ENCODE measurements at places on chromosomes 6 and 20.
A peak's percentile ranks its signal among the peaks of the same experiment; 100 is the strongest.

- DNase-seq = no peak
These were observed 153.0 kb upstream of the UST start for GRCh38 chr6:148593813-148594170.

DNA sequence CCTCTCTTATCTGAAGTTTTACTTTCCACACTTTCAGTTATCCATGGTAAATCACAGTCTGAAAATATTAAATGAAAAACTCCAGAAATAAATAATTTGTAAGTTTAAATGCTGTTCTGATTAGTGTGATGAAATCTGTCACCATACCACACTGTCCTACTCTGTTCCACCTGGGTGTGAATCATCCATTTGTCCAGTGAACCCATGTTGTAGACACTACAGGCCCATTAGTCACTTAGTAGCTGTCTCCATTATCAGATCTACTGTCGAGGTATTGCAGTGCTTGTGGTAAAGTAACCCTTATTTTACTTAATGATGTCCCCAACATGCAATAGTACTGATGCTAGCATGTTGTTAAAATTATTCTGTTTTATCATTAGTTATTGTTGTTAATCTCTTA is 29.2 kb upstream of the MMS22L start:
- DNase-seq = no peak

DNA sequence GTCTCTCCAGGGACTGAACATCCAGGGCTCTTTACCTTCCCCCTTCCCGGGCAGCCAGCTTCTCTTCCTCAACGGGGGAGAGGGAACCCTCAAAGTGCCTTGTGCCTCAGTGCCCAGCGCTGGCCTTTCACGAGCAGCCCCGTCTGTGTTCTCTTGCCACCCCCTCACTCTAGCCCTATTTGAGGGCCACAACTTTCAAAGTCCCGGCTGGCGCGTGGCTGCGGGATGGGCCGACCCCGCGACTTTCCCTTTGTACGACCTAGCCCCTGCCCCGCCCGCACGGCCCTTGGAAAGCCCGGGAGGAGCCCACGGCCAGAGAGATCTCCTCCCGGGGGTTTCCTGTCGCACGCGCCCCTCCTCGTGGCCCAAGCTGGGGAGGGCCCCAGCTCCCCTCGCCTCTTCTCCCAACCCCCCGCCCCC is 559 bp downstream of the SCRT2 start:
- DNase-seq = no peak

DNA sequence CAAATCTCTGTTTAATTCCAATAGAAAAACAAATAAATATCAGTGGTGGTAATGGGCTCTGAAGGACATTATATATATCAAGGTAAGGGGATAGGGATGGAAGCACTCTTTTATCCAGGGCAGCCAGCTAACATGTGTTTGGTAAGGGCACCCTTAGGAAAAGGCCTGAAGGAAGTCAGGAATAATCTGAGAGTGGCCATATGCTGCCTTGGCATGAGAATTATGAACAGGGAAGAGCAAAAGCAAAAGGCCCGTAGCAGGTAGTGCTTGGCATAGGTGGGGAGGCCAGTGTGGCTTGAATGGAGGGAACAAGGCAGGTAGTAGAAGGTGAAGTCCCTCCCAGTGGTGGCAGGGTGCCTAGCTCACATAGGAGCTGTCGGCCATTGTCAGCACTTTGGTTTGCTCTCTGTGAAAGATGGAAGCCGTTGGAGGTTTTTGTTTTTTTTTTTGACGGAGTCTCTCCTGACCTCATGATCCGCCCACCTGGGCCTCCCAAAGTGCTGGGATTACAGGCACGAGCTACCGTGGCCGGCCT is 39.6 kb upstream of the CSE1L start:
- no peak for DNase-seq

DNA sequence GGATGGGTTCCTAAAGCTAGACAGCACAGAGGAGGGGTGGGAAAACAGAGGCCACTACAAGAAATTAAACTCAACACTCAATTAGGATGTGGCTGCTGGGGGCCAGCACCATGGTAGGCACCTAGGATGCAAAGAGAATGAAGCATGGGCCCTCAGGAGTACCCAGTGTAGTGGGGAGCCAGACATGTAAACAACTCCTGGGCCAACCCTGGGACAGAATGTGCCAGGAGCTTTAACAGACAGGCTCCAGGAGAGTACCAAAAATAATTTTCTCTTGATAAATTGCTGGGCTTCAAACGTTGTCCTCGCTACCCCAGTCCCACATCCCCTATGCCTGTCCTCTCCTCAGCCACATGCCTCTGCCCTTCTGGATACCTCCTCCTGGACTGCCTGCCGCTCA is 1.7 kb downstream of the TMEM151B start:
- DNase-seq = no peak

GRCh38 chr6:16355238-16355637 is 116.9 kb downstream of the GMPR start:
- no peak for DNase-seq

DNA sequence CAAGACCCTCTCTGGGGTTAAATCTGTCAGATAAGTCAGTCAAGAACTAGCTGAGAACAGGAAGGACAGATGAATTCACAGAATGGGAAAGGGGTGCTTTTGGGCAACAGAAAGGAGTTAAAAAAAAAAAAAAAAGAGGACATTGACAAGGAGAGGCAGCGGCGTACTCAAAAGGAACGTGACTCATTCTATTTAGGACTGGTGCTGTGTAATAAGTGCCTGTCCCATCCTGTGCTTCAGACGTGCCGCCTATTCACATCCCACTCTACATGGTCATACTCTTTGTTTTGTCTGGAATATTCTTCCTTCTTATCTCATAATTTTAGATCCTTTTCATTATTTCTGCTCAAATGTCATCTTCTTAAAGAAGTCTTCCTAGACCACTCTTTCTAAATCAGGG is 101.1 kb upstream of the EMILIN3 start:
- no peak for DNase-seq

- DNase-seq = no peak
These were observed 49.9 kb upstream of the KLHL31 start for GRCh38 chr6:53715434-53715833.

DNA sequence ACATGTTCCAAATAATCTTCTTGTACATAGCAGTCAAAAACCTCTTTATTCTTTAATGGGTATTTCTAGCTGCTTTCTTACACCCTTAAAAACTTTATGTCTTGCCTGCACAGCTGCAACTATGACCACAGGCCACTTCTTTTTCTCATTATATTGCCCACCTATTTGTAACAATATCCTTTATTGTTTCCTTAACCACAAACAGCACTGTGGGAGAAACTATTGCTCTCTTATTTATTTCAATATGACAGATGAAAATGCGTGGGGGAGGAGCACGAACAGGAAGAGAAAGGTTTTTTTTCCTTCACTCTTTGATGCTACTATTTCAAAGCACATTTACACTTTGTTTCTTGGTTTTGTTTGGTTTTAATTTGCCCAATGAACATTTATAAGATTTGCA is 253.5 kb downstream of the GJA1 start:
- DNase-seq = no peak

- DNase-seq = no peak
These were observed 226.7 kb downstream of the MEI4 start for GRCh38 chr6:77879527-77879926.

DNA sequence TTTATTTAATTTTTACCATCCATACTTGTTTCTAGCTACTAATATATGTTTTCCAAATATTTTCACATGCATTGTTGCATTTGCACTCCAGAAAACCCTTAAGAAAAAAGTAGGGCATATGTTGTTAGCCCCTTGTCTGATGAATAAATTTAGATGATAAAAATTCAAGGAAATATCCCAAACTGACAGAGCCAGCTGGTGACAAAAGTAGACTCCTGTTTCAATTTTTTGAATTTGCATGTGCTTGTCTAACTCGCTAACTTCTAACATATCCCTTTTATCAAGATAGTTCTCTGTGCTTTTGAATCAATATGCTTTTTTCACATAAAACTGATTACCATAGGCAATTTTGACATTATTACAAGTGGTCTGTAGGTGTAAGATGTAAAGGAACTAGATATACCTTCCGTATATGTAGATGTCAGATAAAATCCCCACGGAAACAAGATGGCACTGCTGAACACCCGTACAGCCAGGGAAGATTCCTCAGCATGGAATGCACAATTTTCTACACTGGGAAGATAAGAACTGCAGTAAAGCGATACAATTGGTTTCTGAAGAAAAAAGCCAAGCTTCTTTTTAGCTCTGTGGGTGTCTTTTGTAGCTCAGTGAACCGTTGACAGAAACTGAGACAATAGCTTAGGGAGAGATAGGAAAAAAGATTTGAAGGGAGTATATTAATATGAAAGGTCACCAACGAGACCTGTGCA is 437.6 kb upstream of the RNF217 start:
- DNase-seq = no peak

DNA sequence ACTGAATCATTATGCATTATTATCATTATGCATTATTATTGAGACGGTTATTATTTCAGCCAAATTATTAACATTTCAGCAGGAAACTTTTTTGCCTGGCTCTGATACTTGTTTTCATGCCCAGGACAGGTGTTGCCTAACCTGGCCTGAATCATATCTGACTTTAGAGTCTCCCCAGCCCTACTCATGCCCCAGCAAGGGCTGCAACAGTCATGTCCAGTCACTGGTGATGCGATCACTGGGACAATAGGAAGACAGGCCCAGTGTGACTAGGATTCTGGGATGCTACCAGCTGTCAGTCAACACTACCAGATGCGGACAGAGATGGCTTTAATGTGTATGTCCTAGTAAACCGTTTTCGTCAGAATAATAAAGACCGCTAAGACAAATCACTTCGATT is 285.0 kb downstream of the KHDC1L start:
- DNase-seq = no peak

DNA sequence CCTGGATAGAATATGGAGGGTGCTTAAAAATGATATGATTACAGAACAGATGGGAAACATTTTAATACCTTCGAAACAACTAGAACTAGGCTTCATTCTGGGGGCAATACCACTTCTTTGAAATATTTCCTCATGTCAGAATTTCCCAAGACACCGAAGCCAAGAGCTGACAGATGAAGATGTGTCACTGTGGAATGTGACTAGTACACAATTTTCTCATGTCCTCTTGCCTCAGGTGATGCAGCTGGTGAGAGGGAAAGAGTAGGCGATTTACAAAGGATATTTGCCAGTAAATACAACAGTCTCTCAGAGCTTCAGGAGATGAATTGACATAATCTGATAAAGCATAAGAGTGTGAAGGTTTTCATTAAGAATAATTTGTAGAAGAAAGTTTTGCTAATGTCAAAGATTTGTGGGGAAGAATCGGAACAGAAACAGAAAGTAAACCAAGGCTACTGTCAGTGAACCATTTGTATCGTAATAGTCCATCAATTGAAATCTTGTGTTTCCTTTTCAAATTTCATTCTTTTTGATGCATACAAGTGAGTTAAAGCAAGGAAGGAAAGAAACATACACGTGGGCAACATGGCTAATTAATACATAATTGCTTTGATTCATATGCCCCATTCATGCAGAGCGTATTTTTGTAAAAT is 164.7 kb upstream of the CCN2 start:
- no peak for DNase-seq

DNA sequence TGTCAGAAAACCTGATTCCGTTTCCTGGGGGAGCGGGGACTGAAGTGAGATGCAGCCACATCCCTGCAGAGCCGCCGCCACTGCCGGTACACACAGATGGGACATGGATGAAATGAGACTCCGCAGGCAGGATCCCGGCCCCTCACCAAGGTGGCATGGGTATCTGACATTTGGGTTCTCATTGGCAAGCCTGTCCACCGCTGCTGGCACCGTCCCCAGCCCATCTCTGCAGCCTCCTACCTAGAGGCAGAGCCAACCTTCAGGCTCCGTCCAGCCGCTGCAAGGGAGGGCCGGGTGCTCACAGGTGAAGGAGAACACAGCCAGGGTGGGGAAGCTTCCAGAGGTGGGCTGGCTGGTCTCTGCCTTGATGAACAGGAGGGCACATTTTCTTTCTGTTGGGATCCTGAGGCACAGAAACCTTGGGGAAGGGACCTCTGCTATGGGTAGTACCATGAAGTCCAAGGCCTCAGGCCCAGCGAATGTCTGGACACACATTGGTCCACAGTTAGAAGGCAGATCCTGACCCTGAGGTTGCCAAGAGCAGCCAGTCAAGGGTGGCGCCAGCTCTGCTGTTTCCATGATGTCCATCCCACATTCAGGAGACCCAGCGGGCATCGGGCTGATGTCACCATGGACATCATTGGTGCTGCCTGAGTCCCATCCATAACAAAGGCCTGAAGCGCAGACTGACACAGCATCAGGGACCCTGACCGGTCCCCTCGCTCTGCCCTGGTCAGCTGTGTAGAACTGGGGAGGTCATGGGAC is 177.4 kb downstream of the TAF4 start:
- no peak for DNase-seq

- no peak for DNase-seq
These were observed 42.1 kb upstream of the SLC22A3 start for GRCh38 chr6:160305926-160306713.

GRCh38 chr6:71246596-71246995 is 42.0 kb upstream of the OGFRL1 start:
- DNase-seq = no peak

- peak; percentile 19 for DNase-seq
These were observed 209.9 kb downstream of the PTPRK start for GRCh38 chr6:128310451-128310850.

- no peak for DNase-seq
These were observed 332.0 kb downstream of the NRN1 start for GRCh38 chr6:5674721-5675120.

- no peak for DNase-seq
These were observed 572 bp downstream of the DSE start for GRCh38 chr6:116371120-116371917.

DNA sequence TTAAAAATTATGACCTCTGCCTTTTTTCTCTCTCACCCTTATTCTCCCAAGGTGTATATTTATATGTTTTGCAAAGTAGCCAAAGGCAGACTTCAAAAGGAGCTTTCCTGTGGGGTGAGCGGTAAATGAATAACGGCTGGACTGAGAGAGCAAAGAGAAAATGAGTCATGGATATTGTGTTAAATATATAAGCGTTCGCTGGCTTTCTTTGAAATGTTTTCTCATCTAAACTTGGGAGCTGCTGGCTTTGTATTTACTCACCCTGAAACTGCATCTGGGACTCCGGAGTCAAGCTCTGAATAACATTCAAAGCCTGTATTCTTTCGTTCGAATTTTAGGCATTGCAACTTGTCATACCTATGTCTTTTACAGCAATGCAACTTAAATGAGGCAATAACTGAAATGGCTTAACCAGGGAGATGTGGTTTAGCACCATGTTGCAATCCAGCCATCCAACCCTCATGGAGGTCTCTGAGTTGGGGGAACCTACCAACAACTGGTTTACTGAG is 32.0 kb downstream of the ATXN1 start:
- no peak for DNase-seq

- DNase-seq = no peak
These were observed 13.3 kb downstream of the RSPH4A start for GRCh38 chr6:116629563-116629981.

- DNase-seq = no peak
These were observed 262.0 kb downstream of the PAX1 start for GRCh38 chr20:21967481-21967880.
